ENCODE measurements at places on chromosomes 2 and 18.

- DNase-seq = no peak
Measured at GRCh38 chr18:49851624-49852023, 38.3 kb upstream of the ACAA2 start.

- DNase-seq = no peak
Measured at GRCh38 chr2:7243276-7243675, 326.1 kb downstream of the RNF144A start.

- peak; percentile 22 for DNase-seq
Measured at GRCh38 chr2:168740360-168740759, 62.1 kb upstream of the NOSTRIN start.

DNA sequence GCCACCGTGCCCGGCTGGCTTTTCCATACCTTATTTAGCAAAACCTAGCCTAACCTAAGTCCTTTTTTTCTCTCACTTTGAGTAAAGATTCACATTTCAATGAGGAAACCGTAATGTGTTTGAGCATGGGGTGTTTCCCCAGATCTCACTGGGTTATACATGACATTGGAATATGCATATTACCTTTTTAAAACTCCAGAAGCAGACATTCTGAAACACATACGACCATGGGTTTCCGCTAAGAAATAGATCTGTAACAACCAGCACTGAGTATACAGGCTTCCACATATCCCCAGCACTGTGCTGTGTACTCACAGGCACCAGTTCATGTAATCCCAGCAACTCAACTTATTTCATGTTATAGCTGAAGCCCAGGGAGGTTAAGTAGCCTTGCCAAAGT is 41.0 kb upstream of the FOSL2 start:
- no peak for DNase-seq

DNA sequence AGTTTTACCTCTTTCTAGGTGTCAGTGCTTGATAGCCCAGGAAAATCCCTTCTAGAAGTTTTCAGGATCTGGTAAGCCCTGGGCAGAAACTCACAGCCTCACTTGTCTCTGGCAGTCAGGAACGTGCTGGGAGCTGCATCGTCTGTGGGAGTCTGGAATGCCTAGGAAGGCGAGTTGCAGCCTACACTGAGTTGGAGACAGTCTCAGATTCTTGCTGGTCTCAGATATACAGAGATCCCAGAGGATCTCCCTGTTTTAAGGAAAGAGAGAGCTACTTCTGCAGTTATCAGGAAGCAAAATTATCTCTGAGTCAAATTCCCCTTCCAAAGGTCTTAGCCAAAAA is 104.4 kb upstream of the CDC42EP3 start:
- peak; percentile 84 for DNase-seq

DNA sequence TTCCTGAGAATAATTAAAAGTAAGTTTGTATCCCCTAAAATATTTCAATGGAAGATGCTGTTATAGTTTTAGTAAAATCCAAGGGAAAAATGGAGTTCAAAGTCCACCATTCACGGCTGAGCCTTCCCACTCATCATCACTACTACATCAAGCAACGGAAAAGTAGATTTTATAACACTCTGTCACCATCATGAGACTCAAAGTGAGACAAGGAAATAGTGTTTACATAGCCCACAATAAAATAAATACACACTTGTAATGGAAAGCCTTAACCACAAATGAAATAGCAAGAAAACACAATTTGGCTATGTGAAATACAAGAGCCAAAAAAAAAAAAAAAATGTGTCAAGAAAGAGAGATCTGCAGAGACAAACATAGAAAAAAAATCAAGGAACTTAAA is 569.9 kb upstream of the REG3G start:
- DNase-seq = no peak

DNA sequence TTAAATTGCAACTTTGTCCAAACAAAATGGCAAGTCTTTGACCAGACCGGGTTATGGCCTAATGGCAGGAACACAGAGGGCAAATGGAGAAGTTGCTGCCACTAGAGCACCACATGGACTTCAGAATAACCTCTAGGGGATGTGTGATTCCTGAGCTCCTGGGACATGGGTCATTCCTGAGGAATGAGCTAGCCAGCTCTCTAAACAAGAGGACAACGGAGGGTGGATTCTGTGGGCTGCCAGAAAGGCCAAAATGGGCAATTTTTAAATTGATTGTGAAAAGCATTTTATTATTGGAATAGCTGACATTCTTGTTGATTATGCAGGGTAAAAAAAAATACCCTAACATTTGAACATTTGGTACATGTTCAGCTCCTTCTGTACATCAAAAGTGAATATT is 109.8 kb upstream of the FZD5 start:
- DNase-seq = peak; percentile 58

DNA sequence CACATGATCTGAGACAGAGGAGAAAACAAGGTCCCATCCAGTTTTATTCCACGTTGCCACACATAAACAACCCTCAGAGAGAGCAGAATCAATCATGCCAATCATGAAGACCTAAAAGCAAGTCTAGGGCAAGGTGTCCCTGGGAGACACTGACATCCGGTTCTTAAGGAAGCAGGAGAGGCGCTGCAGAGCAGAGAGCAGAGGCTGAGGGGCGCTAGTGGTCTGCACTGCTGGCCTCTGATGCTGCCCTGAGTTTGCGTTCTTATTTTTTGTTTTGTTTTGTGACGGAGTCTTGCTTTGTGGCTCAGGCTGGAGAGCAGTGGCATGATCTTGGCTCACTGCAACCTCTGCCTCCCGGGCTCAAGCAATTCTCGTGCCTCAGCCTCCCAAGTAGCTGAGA is 83.3 kb downstream of the SMIM21 start:
- DNase-seq = no peak

DNA sequence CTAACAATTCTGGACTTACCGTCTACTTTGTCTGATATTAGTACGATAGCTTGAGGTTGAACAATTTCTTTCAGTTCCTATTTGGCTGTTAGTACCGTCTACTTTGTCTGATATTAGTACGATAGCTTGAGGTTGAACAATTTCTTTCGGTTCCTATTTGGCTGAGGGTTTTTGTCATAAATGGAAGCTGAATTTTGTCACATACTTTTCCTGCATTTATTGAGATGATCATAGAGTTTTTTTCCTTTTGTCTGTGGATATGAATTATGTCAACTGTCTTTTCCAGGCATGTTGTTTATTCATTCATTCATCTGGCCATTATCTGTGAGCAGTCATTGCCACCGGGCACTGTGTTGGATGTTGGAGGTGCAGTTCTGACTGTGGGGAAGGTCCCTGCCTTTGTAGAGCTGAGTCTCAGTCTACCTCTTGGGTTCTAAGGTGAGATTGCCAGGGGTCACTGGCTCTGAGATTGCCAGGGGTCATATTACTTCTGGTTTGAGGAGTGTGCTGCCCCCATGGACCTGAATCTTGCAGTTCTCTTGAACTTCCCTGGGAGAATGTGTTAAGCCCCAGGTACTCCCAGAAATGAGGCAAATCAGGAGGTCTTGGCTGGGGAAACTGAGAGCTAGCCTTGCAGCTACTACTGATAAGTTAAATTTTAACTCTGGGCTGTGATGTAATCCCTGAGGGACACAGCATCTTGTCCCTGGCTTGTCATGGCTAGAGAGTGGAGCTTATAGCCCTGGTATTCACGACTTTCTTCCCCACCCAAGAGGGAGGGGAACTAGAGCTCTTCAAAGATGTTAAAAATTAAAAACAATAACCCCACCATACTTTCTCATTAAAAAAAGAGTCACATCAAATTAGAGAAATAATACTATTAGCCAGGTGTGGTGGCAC is 89.1 kb upstream of the MBOAT2 start:
- no peak for DNase-seq

- DNase-seq = no peak
Measured at GRCh38 chr18:49631146-49631866, 69.4 kb downstream of the LIPG start.

GRCh38 chr2:3594493-3595281 is at the start of gene COLEC11:
Gene COLEC11 (plus strand): TSS chr2:3595112. CDS start chr2:3604341, 9,229 bp downstream.
- DNase-seq = no peak

- DNase-seq = no peak
Measured at GRCh38 chr2:239249776-239250175, 151.0 kb downstream of the HDAC4 start.

GRCh38 chr2:177363332-177363731 is 29.2 kb upstream of the AGPS start:
- DNase-seq = no peak

DNA sequence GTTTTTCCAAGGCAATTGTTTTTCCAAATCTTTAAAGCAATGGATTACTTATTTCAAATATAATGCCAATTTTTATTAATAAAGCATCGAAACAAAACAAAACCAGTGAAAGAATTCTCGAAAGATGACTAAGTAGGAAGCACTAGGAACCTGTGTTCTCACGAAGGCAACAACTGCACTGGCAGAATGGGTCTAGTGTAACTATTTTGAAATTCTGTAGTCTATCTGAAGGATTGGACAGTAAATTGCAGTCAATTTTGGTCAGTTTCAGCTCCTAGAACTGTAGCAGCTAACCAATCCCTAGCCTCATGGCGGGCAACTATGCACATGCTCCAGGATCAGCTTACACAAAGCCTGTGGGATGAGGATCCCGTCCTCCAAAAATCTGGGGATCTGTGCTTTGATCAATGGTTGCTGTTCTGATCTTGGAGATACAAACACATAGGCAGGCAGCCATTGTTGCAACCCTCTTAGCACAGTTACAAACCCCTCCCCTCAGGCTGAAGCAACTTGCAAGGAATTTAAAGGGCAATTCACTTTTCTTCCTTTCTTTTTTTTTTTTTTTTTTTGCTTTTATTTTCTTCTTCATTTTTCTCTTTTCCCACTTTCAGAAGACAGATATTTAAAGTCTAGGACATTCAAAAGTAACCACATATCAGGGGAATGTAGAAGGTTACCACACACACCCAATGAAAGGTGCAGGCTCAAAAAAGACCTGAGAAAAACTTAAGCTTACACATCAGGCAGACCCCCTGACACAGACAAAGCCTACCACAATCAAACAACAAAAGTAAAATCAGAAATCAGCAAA is 147.6 kb downstream of the THADA start:
- DNase-seq = peak; percentile 43

- peak; percentile 64 for DNase-seq
Measured at GRCh38 chr2:209556354-209556961, 132.6 kb downstream of the MAP2 start.

GRCh38 chr2:233085037-233085838 is 25.1 kb downstream of the INPP5D start:
- no peak for DNase-seq

DNA sequence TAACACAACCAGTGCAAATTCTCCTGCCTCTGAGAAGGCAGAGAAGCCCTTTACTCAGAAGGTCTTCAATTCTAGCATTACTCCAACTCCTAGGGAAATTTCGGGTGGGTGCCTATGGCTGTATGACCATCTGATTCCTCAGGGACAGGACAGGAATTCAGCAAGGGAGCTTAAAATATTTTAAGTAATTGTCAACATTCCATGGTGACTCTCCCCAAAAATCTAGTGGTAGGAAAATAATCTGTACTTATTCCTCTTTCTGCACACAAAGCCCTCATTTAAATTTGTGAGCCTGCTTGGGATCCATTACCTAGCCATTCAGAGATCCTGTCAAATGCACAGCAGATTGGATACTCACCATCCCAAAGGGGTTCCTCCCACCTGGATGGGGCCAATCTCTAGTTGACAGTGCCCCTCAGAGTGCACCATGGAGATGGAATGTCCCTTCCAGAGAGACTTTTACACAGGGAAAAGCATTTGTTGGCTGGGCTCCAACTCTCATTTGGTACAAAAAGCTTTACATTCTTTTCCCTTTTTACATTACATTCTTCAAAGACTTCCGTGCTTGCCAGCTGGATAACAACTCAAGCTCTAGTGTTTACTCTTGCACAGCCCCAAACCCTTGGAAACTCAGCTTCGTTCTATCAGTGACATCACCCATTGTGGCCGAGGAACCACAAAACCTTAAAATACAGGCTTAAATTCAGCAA is 3.1 kb upstream of the TMEM150A start:
- DNase-seq = peak; percentile 72

GRCh38 chr2:139366681-139367080 is 586.5 kb upstream of the NXPH2 start:
- no peak for DNase-seq

DNA sequence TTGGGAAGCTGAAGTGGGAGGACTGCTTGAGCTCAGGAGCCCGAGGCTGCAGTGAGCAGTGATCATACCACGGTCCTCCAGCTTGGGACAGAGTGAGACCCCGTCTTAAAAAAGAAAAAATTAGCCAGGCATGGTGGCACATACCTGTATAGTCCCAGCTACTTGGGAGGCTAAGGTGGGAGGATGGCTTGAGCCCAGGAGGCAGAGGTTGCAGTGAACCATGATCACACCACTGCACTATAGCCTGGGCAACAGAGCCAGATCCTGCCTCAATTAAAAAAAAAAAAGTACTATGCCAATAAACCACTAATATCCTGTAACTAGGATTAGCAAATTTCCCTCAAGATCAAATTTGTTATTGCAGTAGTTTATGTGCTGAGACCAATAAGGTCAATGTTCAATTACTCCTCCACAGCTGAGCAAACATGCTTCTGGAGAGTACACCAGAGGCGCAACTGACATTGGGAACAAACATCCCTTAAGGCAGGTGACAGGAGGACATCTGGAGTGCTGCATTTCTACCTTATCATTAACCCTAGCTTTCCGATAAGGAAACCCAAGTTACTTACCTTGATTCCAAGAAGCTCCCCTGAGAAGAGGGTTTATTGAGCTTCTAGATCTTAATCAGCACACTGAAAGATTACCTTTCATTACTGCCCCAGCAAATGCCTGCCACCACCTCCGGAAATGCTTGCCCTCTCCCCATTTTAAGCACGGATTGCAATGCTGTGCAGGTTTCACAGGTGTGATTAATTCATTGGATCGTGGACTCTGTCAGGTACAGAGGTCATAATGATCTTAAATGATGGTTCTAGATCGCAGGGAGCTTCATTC is 26.2 kb downstream of the MGAT4A start:
- no peak for DNase-seq

DNA sequence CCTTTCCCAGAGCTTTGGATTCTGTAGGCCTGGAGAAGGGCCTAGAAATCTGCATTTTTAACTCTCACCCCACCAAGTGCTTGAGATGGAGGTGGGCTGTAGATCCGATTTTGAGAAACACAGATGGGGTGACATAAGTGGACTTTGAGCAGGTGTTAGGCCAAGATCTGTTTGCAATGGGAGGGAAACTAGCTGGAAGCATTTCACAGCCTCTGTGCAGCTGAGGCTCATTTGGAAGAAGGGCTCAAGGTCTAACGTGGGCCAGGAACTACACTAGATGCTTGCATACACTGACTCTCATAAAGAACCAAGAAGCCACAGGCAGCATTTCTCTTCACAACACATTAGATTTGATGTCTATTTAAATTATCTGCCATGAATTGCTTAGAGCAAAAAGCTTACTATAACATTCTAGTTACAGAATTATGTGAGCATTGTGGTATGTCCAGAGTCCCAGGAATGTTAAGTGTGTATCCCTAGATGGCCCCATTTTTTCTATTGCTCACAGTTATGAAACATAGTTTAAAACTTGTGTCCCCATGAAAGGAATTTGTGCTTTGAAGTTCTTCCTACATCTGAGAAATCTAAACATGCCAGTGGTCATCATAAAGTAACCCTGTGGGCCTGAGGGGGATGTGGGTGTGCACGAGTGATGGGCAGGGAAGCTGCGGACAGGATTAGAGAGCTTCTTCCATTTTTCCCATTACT is 77.2 kb downstream of the CD28 start:
- peak; percentile 88 for DNase-seq

All from GM23248 (cell line).